ENCODE measurements at places on chromosomes 5 and 9.

DNA sequence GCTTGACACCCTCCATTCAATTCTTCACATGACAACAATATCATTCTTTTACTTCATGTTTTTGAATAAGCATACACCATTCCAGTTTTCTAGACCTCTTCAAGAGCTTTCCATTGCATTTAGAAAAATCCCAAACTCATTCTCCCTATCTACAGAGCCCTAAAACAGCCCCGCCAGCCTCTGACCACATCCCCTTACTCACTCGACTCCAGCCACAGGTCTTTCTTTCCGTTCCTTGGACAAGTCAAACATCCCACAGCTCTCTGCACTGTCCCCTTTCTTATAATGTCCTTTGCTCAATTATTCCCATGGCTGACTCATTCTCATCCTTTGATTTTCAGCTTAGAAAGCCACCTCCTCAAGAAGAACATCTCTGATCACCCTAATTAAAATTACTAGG is 38.2 kb downstream of the TTC39B start:
- DNase-seq, result no peak

DNA sequence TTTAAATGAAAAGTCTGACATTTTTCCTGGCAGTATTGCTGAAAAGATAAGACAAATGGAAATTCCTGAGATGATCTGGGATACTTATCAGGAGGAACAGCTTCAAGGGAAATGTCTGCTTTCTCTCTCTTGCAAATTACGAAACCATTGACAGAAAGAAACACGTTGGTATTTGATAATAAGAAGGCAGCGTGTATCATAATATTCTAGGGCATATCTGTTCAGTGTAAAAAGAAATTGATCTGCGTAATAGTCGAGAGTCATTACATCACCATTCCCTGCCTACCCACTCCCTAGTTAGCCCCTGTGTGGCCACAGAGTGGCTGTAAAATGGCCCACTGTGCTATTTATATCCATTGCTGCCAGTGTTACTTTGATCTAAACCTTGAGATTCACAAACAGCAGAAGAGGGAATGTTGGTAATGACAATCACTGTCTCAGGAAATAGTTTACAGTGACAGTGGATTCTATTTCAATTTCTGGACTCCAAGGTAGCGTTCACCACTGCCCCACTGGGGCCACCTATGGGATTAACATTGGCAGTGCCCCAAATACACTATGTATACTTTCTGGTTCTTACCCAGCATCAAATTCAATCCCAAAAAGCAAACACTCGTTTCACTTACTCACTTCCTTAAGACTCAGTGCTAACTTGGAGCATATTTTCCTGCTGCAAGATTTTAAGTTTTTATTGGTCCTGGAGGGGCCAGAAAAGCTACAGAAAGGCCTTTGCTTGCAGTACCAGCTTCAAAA is 133.4 kb upstream of the GAS1 start:
- no peak for DNase-seq

DNA sequence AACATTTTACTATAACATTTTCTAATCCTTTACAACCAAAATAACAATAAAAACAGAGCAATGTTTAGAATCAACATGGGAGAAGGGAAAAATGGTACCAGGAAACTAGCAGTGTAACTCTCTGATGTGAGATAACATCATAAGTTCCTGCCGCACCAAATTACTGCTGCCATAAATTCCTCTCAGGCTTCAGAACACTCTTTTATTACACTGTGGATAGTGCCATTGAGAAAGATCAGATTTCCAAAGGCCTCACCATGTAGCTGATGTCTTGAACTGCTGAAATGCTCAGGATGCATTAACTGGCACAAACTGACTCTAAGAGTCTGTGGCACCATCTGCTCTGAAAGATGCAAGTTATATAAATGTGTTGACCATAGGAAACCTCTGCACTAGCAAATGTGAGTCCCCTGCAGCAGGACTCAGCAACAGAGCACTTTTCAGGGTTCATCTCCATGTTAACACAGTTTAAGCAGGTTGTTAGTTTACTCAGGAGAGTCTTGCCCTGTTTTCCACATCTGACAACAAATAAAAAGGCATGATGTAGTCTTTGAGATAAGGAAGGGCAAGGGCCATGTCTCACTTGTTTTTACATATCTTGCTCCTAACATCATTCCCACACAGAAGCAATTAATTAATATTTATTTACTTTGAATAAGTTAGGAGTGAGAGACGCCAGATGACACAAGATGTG is 218.1 kb downstream of the CETN3 start:
- no peak for DNase-seq

- no peak for DNase-seq
These were observed 54.0 kb upstream of the C5orf58 start for GRCh38 chr5:170178814-170179213.

DNA sequence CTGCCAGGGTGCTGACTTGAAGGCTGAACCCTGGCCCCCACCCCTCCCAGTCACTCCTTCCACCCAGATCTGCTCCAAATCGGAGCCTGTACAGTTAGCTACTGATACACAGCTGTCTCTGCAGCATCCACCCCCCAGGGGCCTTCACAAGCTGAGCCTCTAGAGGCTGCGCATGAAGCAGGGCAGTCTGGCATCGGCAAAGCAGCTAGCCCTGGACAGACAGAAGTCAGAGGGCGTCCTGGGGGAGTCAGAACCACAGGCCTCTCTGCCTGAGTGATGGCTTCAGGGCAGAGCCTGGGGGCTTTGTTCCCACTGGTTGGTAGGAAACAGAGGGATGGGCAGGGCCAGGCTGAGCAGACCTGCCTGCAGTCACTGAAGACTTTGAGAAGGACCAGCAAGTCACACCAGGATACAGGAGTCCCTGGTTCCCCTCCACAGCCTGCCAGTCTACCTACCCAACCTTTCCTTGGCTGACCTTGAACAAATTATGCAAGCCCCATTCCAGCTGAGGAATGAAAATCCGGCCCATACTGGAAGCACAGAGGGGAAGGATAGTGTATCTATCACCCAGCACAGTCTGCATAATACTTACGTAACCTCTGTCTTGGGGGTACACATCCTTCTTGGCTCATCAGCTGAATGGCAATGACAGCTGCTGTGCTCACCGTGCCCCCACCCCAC is 8.8 kb downstream of the VDAC1 start:
- no peak for DNase-seq

DNA sequence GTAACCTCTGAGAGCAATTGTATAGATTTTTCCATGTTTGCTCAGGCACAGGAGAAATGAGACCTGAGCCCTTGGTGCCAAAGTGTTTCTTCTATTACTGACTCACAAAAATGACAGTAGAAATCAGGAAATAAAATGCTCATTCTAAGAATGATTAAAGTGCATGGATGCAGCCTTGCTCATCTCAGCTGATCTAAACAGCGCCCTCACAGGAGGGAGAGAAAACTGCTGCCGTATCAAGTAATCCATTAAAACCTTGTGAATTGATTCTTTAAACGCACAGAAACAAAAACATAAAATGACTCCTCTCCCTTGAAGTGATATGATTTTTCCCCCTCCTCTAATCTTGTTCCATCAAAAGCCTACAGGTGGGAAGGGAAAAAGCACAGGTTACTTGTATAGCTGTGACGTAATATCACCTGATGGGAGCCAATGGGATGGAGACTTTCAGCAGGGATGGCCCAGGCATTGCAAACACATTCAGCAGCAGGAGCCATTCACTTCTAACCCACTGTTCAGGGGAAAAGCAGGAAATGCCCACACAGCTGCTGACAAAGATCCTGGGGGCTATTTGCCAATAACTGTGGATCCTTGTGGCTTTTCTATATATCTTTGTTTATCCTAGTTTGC is 76.7 kb downstream of the PLCXD3 start:
- DNase-seq, result no peak

GRCh38 chr9:109017493-109017892 is 4.2 kb upstream of the CTNNAL1 start:
- no peak for DNase-seq

- no peak for DNase-seq
These were observed 277.8 kb upstream of the VLDLR start for GRCh38 chr9:2343756-2344155.

- no peak for DNase-seq
These were observed at the start of gene CAVIN4 for GRCh38 chr9:100577776-100578448. TSS of gene CAVIN4 (plus strand) at chr9:100578079. CDS start at chr9:100578144, 65 bp downstream.

DNA sequence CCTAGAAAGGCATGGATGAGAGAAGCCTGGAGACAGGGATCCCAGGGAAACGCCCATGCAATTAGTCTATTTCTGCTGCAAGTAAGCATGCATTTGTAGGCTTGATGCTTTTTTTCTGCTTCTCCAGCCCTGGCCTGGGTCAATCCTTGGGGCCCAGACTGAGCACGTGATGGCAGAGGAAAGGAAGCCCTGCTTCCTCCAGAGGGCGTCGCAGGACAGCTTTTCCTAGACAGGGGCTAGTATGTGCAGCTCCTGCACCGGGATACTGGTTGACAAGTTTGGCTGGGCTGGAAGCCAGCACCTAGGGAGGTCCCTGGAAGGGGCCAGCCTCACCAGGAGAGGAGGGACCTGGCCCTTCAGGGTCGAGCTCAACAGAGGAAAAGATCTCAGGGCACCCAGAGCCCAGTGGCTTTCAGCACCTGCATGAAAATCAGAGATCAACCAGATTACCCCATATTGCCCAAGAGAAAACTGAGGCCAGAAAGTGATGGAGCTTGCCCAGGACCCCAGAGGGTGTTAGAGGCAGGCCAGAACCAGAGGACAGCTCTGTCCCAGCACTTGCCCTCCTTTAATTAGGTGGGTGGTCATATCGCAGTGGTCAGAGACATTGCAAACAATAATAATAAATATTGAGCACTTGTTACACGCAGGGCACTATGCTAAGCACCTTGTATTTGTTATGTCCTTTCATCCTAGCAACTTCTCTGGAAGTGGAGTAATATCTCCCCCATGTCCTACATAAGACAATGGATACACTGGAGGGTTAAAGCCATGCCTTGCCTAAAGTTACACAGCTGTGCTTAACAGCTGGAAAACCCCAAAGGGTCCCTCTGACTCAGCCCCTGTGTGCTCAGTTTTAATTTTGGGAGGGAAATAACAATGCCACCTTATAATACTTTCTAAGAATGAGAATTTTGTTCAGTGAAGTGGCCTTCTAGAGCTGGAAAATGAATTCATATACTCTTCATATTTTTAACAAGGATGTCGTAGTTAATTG is 67.1 kb downstream of the KLF4 start:
- peak; percentile 27 for DNase-seq

DNA sequence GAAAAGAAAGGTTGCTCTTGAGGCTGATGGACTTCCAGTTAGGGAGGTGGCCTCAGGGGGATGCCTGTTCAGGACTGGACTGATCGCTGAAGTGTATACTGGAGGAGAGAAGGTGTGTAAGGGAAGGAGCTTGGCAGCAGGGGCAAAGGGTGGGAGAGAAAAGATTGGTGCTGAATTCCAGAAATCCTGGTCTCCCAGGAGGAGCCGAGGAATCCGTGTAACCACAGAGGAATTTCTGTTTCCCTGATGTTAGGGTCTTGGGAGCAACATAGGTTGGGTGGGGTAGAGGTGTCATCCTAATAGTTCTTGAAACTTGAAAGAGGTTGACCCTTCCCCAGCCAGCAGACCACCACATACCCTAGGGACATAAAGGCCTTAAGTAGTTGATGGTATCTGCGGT is 88.9 kb upstream of the PTPN3 start:
- DNase-seq, result no peak

GRCh38 chr5:73274881-73275663 is 102.1 kb downstream of the TMEM174 start:
- no peak for DNase-seq

DNA sequence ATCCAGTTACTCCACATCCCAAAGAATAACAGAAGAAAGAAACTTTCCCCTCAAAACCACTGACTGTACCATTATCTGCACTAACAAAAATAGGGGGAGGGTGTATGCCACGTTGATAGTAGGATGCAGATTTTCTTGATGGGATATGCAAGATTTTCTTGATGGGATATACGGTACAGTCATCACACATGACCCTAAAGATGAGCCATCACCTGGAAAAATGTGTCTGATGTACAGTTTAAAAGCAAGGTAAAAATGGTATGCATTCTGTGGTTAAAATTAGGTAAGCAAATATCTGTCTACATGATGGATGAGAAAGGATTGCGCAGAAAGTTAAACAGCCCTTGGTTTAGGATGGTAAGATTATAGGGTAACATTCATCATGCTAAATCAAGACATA is 8.6 kb downstream of the COL23A1 start:
- no peak for DNase-seq

- DNase-seq, result no peak
These were observed 24.8 kb upstream of the LOX start for GRCh38 chr5:122102825-122103224.

DNA sequence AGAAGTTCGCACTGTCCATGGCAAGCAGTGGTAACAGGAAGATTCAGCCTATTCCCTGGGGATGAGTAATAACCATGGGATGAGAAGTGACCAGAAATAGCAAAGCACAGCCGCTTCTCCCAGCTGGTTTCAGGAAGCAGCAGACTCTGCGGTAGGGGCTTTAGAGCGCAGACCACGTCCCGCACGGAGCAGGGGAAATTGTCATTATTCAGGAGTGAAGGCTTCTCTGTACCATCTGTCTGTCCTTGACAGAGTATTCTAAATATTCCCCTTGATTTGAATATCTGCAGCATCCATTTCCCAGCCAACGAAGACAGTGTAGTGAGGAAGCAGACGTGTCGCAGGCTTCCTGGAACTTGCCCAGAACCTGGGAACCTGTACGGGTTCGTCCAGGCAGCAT is 159.6 kb downstream of the NXNL2 start:
- no peak for DNase-seq

DNA sequence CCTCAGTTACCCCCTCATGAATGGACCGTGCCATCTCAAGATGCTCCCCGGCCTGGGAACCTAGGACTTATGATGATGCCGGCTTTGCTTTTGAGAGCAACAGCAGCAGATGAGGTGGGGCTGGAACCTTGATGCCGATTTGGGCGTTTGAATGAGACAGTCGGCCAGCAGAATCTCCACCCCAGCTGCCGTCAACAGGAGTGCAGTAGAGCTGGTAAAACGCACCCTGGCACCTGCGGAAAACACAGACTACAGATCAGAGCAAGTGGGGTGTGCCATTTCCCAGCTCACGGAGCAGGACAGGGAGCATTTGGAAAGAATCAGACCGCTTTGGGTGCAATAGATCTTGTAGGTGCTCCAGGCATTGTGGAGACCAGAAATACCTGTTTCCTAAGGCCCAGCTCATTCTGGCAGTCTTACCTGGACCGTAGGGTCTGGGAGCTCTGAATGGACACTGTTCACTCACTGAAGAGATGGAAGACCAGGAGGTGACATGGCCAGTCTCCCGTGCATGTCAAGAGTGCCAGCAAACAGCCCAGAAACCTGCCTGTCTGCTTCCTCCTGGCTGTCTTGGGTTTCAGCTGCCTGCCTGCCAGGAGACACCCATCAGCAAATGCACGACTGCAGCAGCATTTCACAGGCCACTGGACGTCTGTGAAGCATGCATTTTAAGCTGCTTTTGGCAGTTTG is 317.7 kb upstream of the IRX4 start:
- no peak for DNase-seq

DNA sequence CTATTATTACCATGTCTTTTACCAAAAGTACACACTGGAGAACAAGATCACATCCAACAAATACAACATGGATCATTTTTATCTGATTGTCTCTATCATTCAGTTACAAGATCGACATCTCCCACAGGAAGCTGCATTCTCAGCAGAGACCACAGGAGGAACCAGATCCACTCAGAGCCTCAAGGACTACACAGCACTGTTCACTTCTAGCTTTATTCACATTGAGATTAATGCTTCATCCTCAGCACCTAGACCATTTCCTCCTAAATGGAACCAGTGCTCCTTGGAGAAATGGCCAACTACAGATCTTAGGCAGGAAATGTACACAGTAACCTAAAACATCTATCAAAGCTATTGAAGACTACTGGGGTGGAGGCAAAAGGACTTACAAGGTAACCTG is 13.3 kb upstream of the C5orf15 start:
- no peak for DNase-seq

GRCh38 chr9:18393340-18394130 is 80.4 kb upstream of the ADAMTSL1 start:
- no peak for DNase-seq

GRCh38 chr5:92923885-92924284 is 657.1 kb downstream of the NR2F1-AS1 start:
- no peak for DNase-seq

Data from activated naive CD8-positive, alpha-beta T cell treated with anti-CD3 and anti-CD28 coated beads, Interleukin-2, amount 10 ng/mL, durations not matched to agents 7 days and 5 days (primary cell).